ENCODE measurements at places on chromosomes 3 and 15.

DNA sequence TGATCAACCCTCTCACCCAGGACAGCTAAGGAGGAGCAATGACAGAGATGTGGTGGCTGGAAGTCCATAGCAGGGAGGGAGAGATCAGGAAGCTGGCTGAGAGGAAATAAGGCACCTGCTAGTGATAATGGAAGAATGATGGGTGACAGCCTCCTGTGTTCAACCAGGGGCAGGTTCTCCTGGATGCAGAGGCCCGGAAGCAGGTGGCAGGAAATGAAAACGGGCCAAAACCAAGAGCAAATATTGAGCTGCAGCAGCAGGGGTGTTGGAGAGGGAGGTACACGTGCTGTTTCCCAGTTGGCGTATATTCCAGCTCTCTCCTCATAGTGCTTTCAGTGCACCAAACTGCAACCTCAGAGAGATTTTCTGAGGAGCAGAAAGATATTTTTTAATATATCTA, 213.4 kb upstream of the TBL1XR1 start:
- DNase-seq, result no peak

DNA sequence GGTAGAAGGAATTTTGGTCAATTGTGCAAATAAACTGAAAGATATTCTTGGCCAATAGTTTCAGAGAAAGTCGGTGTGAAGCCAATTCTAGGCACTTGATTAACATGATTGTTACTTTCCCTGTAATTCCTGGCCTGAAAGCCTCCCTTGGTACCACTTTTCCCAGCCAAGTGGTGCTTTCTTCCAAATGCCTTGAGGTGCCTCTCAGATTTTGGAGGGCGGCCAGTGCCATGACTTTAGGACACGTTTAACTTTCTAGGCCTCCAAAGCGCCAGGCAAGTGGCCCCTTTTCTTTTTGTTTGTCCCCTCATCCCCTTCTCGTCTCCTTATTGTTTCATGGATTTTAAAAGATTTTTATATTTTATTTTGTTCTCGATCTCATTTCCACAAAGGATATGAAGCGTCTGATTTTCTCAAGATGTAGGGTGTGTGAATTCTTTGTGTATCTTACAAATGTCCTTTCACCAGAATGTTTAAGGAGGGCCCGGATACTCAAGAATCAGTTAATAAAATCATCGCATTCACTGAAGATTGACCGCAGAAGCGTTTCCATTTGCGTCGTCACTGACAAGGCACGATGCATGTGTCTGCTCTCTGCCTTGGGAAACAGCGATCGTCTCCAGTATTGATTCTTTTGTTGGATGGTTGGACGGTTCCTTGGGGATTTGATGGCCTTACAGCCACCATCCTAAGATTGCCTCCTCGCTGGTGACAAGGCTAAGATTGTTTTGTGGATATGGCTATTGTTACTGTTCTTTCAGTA, 87.8 kb downstream of the ASB7 start:
- no peak for DNase-seq

GRCh38 chr3:37773471-37773870, 88.2 kb upstream of the CTDSPL start:
- no peak for DNase-seq

DNA sequence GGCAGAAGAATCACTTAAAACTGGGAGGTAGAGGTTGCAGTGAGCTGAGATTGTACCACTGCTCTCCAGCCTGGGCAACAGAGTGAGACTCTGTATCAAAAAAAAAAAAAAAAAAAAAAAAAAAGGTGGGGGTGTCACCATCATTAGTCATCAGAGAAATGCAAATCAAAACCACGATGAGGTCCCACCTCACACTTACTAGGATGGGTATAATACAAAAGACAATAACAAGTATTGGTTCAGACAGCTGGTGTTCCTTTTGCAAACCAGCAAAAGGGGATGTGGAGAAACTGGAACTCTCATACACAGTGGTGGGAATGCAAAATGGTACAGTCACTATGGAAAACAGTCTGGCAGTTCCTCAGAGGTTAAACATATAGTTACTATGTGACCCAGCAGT, 78.7 kb upstream of the TSC22D2 start:
- DNase-seq, result no peak

- DNase-seq, result no peak
Observed at GRCh38 chr3:128307781-128308469, 154.6 kb downstream of the EEFSEC start.

GRCh38 chr15:33298631-33299030, 12.1 kb upstream of the RYR3 start:
- DNase-seq, result no peak

- no peak for DNase-seq
Observed at GRCh38 chr3:125186800-125187598, 25.5 kb downstream of the SLC12A8 start.

- DNase-seq, result no peak
Observed at GRCh38 chr3:81465510-81466200, 295.8 kb downstream of the GBE1 start.

- no peak for DNase-seq
Observed at GRCh38 chr15:71195242-71195641, 80.0 kb downstream of the THSD4 start.

DNA sequence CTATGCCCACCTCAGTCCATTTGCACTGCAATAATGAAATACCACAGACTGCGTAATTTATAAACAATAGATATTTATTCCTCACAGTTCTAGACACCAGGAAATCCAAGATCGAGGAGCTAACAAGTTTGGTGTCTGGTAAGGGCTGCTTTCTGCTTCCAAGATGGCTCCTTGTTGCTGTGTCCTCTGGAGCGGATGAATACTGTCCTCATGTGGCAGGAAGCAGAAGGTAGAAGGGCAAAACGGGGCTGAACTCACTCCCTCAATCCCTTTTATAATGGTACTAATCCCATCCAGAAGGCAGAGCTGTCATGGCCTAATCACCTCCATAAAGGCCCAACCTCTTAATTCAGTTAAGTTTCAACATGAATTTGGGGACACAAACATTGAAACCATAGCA, 75.3 kb downstream of the P2RY1 start:
- DNase-seq, result no peak

DNA sequence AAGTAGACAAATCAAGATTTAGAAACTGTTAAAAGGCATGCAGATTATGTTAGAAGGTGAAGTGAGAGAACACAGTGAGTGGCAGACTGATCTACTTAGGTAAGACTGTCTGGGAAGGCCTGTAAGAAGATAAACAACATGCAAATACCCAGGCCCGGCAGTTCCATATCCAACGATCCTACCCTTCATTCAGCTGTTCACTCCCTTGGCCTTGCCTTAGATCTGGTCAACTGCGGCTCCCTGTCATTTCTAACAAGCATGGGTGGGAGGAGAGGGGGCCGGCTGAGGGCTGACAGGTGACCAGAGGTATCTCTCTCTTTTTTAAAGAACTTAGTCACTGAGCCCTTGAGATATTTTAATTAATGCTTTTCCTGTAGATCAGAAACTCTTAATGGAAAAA, 84.7 kb upstream of the FAM3D start:
- DNase-seq, result no peak

DNA sequence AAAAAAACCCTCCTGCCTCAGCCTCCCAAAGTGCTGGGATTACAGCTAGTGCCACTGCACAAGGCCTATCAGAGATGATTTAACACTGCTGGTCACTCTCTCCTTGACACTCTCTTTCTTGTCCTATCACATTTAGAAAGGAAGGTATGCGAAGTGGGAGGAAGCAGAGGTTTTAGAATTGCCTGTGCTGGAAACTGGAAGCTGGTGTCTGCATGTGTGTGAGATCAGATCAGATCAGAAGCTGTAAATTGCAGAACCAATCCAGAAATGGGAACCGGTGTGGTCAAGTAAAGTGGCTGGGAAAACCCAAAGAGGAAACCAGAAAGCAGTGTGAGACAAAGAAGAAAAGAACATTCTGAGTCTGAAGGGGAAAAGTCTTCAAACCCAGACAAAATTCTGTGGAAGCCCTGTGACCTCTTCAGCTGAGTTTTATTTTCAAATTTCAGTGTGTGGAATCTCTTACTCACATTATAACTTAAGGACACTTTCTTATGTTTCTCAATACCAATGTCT, 2.8 kb downstream of the EFHB start:
- DNase-seq, result no peak

- no peak for DNase-seq
Observed at GRCh38 chr3:39065197-39065596, 13.4 kb downstream of the WDR48 start.

- no peak for DNase-seq
Observed at GRCh38 chr15:101138913-101139880, 112.7 kb downstream of the CHSY1 start.

DNA sequence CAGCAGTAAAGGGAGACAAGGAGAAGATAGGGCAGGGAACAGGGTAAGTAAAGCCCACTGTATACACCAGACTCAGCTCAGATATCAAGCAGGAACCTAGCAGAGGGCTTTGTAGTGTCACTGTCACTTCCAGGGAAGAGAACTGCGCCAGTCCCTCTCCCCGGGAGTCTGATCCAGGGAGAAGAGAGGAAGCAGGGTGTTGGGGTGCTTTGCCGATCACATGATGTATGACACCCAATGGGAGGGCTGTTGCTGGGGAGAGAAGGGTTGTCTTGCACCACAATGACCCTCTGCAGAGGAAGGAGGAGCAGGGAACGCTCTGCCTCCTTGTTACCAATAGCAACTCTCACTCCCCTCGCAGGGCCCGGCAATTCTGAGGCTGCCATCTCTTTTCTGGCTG, 147.2 kb upstream of the SLC2A2 start:
- no peak for DNase-seq

DNA sequence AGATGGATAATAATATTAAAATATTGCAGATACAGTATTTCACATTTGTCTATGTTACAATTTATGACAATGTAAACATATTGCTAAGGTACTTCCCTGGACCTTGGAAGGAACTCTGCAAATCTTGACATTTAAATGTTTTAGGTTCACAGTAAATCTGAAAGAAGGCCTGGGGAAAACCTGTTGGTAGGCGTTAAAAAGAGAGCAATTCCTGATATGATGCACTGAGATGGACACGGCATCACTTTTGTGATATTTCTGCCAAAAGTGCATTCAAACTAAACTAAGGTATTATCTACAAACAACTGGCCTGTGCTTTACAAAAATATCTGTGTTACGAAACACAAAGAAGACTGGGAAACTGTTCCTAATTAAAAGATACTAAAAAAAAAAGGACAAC, 6.1 kb upstream of the TP63 start:
- DNase-seq, result no peak

- no peak for DNase-seq
Observed at GRCh38 chr3:154792828-154793227, 287.3 kb upstream of the MME start.

- no peak for DNase-seq
Observed at GRCh38 chr3:150202711-150203110, 205.4 kb upstream of the TSC22D2 start.

- peak; percentile 54 for DNase-seq
Observed at GRCh38 chr3:16319307-16319706, 54.3 kb downstream of the OXNAD1 start.

DNA sequence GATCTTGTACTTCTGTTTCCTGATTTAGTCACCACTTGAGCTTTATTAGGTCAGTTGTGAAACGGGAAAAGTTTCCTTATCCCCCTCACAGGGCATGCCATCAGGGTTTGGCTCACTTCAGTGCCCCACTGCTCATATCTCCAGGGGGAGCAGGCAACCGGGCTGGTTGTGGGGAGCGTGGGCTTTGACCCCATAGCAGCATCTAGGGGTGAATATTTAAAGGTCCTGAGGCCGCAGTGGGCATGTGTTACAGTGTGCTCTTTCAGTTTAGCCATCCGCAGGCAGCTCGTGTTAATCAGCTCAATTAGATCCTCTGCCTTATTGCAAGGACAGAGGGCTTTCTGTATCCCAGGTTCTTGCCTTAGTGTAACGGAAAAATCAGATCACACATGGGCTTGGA, 71.9 kb downstream of the MRPL46 start:
- no peak for DNase-seq

- no peak for DNase-seq
Observed at GRCh38 chr3:50609071-50609762, 2.4 kb downstream of the CISH start.

GRCh38 chr3:61360297-61360965, 109.2 kb upstream of the FHIT start:
- no peak for DNase-seq

DNA sequence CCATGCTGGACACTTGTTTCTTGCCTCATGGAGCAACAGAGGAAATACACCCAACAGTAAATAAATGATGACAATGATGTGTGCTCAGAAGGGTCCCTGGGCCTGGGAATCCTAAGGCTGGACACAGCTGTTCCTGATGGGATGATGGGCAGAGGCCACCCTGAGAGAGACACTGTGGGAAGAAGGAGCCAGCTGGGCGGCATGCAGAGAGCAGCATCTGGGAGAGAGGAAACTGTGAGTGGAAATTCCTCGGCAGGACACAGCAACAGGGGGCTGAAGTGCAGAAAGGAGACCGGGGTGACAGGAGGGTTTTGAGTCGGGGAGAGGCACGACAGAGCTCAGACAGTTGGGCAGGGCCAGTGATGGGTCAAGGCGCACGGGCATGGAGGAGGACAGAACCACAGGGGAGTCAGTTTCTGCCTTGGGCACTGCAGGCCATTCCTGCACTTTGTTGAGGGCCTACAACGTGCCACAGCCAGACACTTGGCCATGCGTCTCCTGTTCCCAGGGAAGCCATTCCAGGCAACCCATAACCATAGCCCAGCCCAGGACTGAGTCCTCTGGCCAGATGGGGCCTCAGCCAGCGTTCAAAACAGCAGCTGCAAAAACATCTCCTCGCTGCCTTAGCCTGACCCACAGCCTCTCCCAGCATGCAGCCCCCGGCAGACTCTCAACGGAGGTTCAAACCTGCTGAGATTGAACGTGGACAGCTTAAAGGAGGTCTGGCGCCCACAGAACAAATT, 36.7 kb upstream of the SLC6A1 start:
- DNase-seq, result no peak

GRCh38 chr3:179108086-179108485, 36.5 kb upstream of the ZMAT3 start:
- DNase-seq, result no peak

DNA sequence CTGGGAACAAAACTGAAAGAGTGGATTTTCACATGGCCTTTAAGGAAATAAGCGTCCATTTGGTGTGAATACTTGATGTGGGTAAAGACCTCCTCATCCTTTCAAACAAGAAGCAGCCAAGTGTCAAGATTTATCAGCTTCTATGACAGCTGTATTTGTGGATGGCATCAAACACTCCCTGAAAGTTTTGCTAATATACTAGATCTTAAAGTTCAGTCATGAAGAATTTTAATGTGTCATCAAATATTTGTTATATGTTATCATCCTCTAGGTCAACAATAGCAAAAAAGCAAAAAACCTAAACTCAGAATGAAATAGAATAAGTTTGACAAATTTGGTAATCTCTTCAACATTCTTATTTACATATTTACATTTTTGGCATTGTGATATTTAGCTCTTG, 29.1 kb upstream of the LYSMD4 start:
- DNase-seq, result no peak

- DNase-seq, result no peak
Observed at GRCh38 chr3:27317096-27317495, 52.1 kb downstream of the NEK10 start.

DNA sequence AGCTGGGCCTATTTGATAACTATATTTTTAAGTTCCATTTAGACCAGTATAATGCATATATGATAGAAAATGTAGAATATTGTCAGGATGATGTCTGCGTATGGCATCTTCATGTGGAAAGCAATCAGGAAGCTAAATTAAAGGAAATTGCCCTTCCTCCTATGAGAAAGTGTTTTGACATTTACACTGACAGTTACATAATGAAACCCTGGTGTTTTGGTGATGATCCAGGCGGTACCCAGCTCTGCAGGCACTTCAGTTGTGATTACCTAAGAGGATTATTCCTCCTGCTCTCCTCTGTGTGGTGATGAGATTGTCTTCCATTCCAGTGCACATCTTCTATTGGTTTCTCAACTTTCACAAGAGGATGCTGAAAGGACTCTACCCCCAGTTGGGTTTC, 126.5 kb upstream of the MITF start:
- DNase-seq, result no peak

Data from stimulated activated CD8-positive, alpha-beta memory T cell treated with anti-CD3 and anti-CD28 coated beads, Interleukin-4, amount 100 ng/mL, for 1 hour (primary cell).